ENCODE measurements at places on chromosomes 4 and X.

DNA sequence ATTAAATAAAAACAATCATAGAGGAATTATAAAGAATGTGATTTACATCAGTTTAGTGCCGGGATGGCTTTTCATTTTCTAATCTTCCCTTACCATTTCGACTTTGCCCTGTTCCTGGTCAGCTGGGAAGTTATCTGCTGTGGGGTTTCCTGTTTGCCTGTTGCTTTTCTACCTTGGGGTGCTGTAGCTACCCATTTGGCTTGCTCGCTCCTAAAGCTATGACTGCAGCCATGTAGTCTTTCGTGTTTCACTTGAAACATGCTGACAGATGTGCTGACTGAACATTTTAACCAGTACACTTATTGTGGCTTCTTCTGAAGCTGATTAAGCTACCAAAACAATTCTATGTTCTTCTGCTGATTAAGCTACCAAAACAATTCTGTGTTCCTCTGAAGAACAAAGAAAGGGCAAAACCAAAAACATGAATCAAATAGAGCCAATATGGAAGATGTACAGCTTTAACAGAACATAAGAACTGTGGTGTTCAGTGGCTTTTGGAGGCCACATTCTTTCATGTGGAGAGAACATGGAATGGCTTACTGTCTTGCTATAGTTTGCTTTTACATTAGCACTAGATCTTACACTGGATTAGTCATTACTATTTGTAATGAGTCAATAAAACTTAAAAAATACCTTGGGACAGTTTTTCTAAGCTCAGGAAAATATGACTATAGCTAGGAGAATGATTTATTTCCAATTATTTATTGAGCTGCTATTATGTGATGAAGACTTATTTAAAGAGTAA is 440.4 kb downstream of the SPRY1 start:
- no peak for DNase-seq

DNA sequence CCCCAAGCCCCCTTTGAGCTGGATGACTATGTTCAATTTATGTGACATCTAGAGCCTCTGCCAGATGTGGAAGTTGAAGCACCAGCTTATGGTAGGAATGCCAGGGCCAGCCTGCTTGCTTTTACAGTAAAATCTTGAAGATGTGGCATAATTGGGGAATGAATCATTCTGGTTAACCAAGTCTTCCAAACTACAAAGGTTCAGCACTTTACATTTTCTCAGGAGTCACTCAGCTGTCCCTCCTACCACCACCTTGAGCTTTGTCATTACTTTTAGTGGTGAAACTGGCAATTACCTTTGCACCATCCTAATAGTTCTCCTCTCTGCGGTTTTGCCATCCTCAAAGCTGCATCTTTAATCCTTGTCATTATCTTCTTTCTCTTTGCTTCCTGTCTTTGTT is 172.2 kb downstream of the HS6ST2 start:
- DNase-seq = no peak

DNA sequence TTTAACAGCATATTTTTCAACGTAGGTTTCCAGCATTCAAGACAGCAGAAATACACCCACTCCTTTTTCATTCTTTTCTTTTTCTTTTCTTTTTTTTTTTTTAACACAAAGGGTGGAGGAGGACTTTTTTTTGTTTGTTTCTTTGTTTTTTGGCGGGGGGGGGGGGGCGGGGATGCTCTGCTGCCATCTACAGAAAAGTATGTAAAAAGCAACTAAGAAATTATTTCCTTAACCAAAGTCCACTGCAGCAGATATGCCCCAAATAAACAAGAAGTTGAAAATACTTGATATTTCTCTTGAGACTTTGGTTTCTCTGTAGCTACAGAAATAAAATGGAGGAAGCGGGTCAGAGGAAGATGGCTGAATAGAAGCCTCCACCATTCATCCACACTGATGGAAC is 63.2 kb upstream of the PBDC1 start:
- DNase-seq = no peak

DNA sequence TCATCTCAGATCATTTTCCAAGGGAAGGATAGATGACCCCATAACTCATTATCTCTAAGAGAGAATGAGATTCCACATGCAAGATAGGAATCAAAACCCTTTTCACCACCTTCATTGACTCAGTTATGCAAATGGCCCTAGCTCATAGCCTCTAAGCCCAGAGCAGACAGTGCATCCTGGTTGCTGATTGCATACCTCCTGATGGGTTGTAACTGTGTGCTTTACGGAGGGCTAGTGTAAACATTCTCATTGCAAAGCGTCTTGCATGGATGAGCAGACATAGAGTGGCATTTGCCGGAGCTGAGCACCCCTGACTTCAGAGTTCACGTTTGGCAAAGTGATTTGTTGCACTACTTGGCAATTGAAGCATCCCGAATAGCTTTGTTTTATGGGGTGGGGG is 151.0 kb downstream of the VCX3A start:
- DNase-seq = no peak

DNA sequence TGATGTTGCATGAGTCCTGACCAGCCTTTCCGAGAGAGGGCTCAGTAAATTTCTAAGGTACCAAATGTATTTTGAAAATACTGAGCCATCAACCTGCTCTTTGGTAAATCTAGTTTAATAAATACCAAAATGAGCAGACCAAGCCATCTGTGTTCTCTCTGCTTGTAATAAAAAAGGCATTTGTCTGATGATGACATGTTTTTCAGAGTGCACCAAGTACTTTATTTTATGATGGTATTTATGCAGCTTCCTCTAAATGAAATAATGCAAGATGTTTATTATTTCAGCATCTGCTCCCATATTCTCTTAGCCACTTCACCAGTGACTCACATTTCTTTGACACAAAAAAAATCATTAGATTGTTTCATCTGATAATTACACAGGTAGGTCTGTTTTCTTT is 700.5 kb downstream of the TRIML1 start:
- DNase-seq = no peak

DNA sequence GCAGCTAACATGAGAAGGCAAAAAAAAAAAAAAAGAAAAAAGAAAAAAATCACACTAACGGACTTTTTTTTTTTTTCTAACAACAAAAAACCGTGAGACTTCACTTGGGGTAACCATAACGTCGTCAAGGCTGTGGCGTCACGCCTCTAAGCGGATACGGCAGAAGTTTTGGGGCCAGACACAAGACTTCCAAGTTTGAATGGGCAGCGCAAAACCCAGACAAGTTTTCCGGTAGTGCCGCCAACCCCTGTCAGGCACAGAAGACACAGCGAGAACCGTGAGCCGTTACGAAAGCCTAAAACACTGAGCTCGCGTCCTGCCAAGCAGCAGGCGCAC is 556 bp upstream of the SMARCA5 start:
- DNase-seq = no peak

DNA sequence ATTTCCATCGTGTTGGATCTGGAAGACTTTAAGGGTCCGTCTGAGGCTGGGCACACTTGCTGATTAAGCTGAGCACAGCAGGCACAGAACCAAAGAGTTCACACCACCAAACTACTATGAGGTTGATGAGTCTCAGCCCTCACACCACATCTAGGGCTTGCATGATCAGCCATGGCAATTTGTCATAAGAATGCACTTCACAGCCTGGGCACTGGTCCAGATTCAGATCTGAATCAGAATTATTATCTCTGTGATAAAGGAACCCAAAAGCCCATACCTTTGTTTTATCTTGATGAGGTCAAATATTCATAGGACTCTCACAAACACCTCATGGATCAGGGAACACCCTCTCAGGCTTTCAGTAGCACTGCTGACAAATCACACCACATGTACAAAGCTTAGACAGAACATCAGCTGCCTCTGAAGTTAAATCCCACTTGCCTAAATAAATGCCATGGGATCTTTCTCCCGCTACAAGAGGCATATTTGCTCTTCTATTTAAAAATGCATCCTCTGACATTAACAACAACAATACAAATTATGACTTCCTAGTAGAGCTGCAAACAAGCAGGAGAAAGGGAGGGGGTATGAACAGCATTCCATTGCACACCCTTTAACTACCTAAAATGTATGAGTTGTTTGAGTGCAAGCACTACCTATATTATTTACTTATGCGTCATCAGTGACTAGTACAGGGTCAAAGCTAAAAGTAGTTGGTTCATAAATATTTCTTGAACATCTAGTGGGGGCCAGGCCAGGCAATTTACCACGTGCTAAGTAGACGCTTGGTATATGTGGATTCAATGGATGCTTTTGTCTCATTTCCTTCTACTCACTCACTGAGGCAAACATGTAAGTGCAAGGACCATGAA is 186.3 kb upstream of the FGF13 start:
- no peak for DNase-seq

GRCh38 chr4:53480909-53481308 is 103.5 kb downstream of the FIP1L1 start:
- DNase-seq = no peak

DNA sequence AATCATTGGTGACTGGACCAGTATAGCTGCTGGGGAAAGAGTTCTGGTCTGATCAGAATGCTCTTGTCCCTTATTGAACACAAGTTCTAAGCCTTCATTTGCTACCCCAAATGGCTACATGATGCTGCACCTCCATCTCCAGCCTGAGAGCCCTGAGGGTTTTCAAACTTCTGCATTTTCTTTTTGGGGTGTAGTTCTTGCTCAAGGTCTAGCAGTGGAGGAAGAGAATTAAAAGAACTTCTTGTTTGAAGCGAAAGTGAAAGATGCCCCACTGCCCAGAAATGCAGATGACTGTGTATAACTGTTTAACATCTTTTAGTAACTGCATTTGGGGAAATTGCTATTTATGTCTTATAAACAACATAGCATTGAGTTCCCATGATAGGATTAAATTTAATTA is 38.5 kb downstream of the LAMTOR3 start:
- DNase-seq = no peak

DNA sequence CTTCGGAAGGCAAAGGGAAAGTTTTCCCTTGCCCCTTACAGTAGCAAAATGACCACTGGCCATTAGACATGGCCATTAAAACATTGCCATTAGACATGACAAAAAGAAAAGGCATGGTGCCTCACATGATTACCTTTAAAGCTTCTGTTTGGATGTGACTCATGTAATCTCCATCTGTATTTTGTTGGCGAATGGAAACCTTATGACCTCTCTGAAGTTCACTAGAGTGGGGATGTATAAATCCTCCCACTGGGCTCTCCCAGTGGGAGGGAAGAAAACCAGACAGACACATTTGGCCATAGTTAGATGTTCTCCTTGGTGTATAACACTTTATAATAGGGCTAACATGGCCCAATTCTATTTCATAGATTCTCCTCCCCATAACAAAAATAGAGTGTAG is 152.6 kb downstream of the MAGEB17 start:
- DNase-seq = no peak

- no peak for DNase-seq
Measured at GRCh38 chr4:123562994-123563750, 166.6 kb downstream of the SPRY1 start.

DNA sequence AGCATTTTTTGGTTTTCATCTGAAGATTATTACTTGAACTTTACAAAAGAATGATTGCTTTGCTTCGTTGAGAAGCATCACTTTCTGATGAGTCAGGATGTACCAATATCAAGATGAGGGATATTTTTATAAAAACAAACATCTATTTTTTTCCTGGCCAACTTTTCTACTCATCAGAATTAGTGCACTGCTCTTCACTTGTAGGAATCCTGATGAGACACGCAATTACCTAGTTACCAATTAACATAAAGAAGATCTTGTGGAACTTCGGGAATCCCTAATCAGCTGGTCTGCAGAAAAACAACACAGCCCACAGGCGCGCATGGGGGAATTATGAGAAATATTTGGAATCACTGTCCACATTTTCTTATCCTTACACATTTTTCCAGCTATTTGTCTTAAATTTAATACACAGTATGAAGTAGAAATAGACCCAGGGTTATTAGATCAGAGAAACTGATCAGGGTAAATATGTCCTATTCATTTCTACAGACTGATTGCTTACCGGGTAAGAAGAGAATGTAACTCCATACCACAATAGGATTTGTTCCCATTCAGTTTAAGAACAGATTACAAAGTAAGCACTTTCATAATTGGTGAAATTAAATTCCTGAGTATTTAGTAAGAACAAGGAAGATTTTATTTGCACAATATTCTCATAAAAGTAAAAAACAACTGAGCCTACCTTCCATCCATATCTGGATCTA is 50.9 kb downstream of the MFAP3L start:
- no peak for DNase-seq

- peak; percentile 9 for DNase-seq
Measured at GRCh38 chr4:14254926-14255325, 627.4 kb upstream of the BOD1L1 start.

DNA sequence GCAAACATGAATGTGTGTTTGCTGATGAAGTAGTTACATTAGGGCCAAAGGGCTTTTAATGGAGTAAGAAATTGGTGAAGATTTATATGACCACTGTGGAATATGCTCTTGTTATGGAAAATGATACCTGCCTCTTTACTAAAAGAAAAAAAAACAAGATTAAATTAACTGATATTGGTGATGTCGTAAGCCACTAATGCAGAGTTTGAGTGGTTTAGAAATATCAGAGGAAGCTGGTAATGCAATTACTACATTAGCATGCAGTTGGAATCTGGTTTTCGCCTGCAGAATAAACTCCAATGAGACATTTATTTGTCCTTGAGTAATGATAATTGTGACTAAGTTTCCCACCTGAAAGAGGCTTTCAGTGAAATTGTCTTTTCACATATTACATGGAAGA is 597.9 kb downstream of the GALNTL6 start:
- no peak for DNase-seq

DNA sequence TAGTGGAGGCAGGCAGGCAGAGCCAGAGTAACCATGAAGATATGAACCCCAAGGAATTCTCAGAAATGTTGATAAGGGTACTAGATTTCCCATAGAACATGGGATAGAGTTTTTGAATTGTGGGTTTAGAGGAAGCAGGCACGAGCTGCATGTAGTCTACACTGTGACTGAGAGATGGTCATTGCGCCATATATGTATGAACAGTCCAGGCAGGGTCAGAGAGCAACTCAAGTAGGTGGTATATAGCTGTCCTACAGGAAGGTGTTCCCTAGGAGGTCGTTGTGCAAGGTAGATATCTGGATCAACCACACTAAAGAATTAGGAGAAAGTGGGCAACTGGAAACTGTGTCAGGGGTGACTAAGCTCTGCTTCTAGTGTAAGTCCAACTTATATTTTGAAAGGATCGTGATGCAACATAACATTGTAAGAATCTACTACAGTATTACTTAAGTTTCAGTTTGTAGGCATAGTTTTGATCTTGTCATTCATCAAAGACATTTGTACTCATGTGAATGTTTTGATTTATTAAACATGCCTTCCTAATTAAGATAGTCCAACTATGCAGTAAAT is 94.6 kb downstream of the HPGD start:
- DNase-seq = no peak

DNA sequence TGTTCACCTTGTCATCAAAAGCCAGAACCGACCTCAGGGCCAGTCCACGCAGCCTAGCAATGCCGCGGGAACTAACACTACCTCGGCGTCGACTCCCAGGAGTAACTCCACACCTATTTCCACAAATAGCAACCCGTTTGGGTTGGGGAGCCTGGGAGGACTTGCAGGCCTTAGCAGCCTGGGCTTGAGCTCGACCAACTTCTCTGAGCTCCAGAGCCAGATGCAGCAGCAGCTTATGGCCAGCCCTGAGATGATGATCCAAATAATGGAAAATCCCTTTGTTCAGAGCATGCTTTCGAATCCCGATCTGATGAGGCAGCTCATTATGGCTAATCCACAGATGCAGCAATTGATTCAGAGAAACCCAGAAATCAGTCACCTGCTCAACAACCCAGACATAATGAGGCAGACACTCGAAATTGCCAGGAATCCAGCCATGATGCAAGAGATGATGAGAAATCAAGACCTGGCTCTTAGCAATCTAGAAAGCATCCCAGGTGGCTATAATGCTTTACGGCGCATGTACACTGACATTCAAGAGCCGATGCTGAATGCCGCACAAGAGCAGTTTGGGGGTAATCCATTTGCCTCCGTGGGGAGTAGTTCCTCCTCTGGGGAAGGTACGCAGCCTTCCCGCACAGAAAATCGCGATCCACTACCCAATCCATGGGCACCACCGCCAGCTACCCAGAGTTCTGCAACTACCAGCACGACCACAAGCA is 898 bp downstream of the UBQLN2 start:
- peak; percentile 57 for DNase-seq

Measured in G401 (cell line).